ENCODE measurements at places on chromosomes 5 and 9. TPM values are rescaled to one million over a fixed set of nuclear protein-coding genes. Genes with fewer than 3 reads are reported as not detected.
A peak's percentile ranks its signal among the peaks of the same experiment; 100 is the strongest.

DNA sequence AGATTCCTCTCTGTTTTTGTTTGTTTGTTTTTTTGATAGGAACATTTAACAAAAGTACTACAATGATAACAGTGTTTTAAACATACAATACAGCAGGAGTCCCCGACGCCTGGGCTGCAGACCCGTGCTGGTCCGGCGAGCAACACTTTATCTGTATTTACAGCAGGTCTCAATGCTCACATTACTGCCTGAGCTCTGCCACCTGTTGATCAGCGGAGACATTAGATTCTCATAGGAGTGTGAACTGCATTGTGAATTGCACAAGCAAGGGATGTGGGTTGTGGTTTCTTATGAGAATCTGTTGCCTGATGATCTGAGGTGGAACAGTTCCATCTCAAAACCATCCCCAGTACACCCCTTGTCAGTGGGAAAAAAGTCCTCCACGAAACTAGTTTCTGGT lies 1068.5 kb upstream of the CDH10 start:
- peak; percentile 5 for DNase-seq

DNA sequence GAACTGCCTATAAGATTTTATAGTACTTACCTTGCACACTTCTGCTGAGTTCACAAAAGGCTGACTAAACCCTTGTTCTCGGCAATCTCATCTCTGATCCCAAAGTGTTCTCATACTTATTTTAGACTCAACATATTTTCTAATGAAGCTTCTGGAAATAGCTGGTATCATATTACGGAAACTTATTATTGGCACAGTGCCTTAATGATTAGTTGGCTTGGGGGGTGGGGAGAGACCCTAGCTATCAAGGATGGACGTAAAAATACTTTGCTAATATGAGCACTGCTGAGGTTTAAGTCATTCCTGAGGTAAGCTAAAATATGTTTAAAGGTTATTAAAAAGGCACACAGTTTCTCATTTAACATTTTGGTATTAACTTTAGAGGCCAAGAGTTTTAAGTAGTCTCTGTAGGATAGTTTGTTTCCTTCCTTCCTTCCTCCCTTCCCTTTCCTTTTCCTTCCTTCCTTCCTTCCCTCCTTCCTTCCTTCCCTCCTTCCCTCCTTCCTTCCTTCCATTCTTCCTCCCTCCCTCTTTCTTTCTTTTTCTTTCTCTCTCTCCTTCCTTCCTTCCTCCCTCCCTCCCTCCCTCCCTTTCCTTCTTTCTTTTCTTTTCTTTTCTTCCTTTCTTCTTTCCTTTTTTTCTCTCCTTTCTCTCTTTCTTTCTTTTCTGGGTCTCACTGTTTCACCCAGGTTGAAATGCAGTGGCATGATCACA lies 31.5 kb downstream of the ZSWIM6 start:
- DNase-seq = no peak

The CD14 gene
- total RNA-seq = 0.21 TPM

DNA sequence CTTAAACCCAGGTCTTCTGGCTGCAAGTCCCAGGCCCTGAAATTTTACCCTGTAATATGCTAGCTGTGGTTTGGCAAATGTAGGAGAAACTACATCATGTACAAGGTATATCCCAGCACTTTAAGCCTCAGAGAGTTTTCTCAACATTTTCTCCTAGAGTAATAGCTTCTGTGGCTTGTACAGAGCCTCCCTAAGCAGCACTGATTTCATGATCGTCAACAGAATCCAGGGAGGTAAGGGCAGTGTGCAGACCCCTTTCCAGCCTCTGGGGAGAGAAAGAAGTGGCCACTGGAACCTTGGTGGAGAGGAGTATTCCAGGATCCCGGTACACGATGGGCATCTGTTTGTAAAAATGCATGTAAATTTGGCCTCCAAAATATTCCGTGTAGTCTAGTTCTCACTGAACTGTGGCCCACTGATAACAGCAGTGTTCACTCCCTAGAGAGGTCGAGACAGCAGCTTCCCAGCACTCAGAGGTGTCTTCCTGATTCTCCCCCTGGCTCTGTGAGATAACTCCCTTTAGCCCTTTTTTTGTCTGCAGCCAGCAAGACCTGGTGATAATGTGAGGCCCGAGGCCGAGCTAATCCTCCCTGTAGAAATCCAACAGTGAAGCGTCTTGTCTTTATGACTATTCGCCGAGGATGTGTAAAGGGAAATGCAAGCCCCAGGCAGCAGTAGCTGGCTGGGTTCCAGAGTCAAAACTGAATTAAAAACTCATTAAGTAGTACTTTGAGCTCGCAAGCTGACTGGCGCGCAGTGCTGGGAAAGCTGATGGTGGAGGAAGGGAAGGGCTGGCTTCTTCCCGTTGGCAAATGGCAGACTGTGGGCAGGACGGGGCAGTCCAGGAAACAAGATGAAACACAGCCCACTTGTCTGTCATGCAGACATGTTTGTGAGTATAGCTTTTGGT lies 59.0 kb downstream of the MAP1B start:
- peak; percentile 33 for DNase-seq

GRCh38 chr5:32572778-32573480 lies 12.4 kb upstream of the SUB1 start:
- DNase-seq = no peak

DNA sequence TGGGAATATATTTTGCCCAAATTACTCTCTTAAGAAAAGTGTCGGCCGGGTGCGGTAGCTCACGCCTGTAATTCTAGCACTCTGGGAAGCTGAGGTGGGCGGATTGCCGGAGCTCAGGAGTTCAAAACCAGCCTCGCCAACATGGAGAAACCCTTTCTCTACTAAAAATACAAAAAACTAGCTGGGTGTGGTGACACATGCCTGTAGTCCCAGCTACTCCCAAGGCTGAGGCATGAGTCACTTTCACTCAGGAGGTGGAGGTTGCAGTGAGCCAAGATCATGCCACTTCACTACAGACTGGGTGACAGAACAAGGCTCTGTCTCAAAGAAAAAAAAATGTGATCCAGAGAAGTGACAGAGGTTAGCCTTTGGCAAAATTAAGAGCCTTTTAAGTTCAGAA lies 26.4 kb upstream of the TMEM171 start:
- no peak for DNase-seq

The GCNT1 gene
- total RNA-seq = 23.6 TPM

GRCh38 chr9:33942471-33943083 lies 106.1 kb downstream of the UBAP2 start:
- no peak for DNase-seq

- peak; percentile 27 for DNase-seq
These were observed 36.2 kb upstream of the ANKRD55 start for GRCh38 chr5:56269216-56269927.

DNA sequence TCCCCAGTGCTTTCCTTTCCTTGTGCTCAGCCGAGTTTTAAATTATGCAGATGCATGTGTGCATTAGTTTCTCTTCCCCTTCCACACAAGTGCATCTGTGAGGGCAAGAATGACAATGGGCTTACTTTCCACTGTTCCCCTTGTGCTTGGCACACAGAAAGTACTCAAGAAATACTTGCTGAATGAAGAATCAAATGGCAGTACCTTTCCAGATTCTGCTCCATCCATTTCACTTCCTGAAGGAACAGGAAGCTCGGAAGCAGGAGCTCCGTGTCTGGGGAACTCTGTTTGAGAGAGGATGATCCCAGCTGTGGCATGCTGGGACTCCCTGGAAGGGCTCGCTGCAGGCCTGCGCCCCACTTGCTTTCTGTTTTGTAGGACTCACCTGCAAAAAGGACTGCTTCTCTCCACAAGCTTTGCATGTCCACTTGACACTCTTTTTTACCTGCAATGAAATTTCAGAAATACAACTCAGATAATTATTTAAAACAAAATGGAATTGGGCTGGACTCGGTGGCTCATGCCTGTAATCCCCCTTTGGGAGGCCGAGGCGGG lies 5.5 kb downstream of the MRNIP start:
- DNase-seq = no peak

DNA sequence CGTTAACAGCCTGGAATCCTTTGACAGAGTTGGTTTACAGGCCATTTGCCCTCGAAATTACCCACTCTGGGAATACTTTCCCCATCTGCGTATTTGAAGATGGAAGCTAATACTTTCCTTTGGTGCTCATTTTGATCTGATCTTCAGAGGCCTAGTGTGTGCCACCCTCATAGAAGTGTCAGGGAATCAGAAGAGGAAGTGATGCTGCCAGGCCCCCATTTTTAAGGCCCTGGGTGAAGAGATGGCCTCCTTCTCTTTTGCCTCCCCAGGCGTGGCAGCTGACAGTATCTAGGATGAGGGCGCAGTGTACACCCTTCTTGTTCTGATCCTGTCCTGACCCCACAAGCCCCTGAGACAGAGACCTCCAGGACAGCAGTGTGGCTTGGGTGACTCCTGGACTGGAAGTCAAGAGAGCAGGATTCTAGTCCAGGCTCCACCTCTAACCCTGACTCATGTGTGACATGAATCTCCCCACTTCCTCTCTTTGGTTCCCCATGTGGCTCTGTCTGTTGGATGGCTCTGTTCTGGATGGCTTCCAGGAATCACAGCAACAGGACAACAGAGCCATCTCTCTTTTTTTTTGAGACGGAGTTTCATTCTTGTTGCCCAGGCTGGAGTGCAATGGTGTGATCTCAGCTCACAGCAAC lies 27.8 kb downstream of the CSF1R start:
- peak; percentile 26 for DNase-seq

DNA sequence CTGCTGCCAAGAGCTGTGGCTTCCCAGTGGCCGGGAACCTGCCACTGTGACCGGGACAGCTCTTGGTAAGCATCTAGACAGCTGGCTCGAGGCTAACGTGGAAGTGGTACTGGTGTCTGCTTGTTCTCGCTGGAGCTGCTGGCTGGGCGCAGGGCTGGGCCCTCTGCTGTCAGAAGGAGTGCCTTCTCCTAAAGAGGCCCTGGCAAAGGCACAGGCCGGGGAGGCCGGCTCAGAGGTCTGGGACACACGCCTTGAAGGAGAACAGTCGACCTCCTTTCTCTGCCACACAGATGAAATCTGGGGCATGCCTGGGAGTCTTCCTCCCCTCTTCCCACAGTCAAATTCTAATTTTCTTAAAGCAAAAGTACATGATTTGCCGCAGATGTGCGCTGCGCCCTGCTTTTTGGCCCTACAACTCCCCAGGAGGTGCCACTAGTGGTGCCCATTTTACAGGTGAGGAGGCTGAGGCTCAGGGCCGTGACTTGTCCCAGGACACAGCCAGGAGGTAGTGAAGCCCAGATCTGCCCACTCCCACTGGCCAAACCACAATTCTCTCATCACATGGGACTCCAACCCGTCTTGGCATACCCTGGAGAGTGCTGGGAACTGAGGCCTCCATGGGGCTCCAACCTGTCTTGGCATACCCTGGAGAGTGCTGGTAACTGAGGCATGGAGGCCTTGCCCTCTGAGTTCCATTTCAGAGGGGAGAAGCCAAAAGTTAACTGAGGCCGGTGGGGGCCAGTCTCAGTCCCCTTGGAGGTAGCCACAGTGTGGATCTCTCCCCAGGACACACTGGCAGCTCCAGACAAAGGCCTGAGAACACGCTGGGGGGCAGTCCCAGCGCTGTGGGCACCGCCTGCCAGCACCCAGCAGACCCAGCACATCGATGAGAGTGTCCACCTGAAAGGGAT lies 12.0 kb upstream of the RXRA start:
- DNase-seq = no peak

- no peak for DNase-seq
These were observed 38.1 kb downstream of the ALG2 start for GRCh38 chr9:99183616-99184015.

The APBA1 gene
- total RNA-seq = 0.81 TPM

The ZNF618 gene
- 6.6 TPM for total RNA-seq

DNA sequence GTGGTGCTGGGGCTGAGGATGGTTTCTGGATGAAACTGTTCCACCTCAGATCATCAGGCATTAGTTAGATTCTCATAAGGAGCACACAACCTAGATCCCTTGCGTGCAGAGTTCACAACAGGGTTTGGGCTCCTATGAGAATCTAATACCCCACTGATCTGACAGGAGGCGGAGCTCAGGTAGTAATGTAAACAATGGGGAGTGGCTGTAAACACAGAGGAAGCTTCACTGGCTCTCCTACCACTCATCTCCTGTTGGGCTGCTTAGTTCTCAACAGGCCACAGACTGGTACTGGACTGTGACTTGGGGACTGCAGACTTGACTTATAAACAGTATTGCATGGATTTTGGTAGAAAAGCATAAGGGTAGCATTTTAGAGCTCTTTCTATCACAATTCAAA lies 870.7 kb upstream of the CDH10 start:
- DNase-seq = no peak

DNA sequence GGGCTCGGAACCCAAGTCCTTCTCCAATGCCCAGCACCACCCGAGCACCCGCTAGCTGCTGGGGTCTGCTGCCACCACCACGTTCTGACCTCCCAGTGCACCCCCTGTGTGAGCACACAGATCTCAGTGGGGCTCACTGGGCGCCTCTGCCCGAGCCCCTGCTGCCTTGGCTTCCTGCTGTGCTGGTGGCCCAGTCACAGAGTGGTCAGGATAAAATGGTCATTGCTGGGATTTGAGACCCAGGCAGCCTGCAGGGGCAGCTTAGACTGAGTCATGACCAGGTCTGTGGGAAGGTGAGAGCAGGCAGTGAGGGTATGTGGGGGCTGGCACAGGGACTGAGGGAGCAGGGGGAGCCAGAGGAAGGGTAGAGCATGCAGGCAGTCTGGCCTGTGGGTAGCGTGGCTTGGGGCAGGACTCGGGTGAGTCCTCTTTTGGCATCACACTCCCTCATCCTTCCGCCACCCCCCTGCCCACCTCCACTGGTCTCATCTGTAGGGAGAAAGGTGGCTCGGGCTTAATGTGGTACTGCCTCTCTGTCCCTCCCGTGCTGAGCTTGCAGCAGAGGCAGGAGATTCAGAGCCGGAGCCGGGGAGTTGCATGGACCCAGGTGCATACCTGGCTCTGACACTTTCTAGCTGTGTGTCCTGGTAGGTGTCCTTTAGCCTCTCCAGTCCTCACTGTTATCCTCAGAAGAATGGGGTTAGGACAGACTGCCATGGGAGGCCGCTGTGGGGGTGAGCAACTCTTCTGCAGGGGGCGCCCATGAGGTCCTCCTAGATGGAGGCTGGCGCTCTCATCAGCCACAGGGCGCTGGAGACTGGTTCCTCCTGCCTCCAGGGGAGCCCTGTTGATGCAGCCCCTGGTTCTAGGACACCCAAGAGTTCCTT lies 32.1 kb downstream of the USP20 start:
- peak; percentile 81 for DNase-seq

GRCh38 chr5:96236831-96237230 lies 196.2 kb downstream of the PCSK1 start:
- no peak for DNase-seq

The SCGB3A2 gene
- total RNA-seq = 51.2 TPM

The IL4 gene
- not detected for total RNA-seq

DNA sequence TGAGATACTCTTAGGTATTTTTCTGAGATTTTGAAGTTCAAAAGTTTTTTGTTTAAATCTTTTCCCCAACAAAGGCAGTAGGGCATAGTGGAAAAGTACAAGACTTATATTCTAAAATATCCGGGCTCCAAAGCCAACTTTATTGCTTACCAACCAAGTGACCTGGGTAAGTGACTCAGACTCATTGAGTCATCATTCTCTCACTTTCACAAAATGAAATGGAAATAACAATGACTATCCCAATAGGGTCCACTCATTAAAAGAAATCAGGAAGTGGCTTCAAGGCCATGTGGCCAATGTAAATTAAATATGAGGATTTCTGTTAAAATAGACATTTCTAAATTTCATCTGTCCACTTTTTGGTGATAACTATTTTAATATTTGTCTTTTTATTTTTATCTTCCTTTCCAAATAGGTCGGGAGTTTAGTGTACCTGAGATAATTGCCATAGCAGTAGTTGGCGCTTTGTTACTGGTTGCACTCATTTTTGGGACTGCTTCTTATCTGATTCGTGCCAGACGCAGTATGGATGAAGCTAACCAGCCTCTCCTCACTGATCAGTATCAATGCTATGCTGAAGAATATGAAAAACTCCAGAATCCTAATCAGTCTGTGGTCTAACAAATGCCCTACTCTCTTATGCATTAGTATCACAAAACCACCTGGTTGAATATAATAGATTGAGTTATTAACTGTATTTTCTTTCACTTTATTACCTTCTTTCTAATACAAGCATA lies 15.5 kb downstream of the TYRP1 start:
- DNase-seq = no peak

The IFNA10 gene
- not detected for total RNA-seq

Data from H7 (cell line).